SHP77 treated with DMSO at 0.1 percent for 48 hours (cell line): ENCODE measurements at places on chromosomes 6 and 20.

DNA sequence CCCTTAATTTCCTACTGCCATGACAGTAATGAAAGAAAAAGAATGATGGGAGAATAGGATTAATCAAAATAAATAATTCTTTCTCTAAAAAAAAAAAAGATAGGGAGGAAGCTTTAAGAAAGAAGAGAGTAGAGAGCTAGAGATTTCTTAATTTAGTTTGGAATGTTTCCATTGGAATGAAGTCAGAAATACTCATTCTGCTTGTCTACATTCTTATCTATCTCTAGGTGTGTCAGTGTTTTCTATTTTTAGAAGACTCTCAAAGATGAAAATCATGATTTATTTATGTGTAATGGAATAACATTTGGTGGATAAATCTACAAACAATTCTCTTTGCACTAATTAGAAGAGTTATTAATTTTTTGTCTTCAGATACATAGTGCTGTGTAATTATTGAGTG lies 38.0 kb upstream of the HIVEP1 start:
- DNase-seq = no peak

DNA sequence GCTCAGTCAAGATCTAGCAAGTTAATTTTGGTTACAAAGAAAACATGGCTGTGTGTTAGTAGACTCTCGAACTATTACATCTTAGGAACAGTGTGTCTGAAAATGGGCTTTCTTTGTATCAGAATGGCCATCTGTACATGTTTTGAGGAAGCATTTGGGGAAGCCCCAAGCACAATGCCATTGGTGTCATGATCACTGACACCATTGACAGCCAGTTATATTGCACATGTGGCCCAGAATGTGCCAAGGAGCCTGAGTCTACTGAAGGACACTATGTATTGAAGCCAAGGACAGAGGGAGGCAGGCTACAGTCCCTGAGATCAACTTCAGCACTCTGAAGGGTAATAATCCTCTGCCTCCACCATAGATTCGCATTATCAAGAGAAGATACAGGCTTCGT lies 12.6 kb upstream of the FAM50B start:
- no peak for DNase-seq

GRCh38 chr6:31729979-31730630 lies 1.0 kb upstream of the DDAH2 start:
- no peak for DNase-seq

- peak; percentile 32 for DNase-seq
Measured at GRCh38 chr6:168956884-168957730, 296.5 kb downstream of the THBS2 start.

DNA sequence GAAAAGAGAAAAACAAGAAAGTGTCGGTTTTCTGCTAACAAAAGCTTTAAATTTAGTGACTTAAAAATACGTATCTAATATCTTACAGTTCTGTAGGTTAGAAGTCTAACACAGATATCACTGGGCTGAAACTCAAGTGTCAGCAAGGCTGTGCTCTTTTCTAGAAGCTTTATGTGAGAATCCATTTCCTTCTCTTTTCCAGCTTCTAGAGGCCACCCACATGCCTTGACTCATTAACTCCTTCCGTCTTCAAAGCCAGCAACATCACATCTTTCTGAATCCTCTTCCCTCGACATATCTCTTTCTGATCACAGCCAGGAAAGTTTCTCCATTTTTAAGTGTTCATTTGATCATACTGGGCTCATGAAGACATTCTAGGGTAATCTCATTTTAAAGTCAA lies 262.0 kb downstream of the MAFB start:
- DNase-seq = no peak
